ENCODE measurements at places on chromosomes 16 and 17. TPM values are rescaled to one million over a fixed set of nuclear protein-coding genes. Genes with fewer than 3 reads are reported as not detected.
A peak's percentile ranks its signal among the peaks of the same experiment; 100 is the strongest.

- H3K36me3 ChIP-seq, result no peaks in the 10 kb centered on the region
- DNase-seq, result no peak
- H3K27me3 ChIP-seq, result peaks cover 40% of the 10 kb centered on the region
- H3K27ac ChIP-seq, result no peak overlapping the region
- no peaks in the 10 kb centered on the region for H3K4me1 ChIP-seq
- H3K4me3 ChIP-seq, result no peak overlapping the region
Observed at GRCh38 chr17:6894206-6894528, 62.6 kb upstream of the TEKT1 start.

DNA sequence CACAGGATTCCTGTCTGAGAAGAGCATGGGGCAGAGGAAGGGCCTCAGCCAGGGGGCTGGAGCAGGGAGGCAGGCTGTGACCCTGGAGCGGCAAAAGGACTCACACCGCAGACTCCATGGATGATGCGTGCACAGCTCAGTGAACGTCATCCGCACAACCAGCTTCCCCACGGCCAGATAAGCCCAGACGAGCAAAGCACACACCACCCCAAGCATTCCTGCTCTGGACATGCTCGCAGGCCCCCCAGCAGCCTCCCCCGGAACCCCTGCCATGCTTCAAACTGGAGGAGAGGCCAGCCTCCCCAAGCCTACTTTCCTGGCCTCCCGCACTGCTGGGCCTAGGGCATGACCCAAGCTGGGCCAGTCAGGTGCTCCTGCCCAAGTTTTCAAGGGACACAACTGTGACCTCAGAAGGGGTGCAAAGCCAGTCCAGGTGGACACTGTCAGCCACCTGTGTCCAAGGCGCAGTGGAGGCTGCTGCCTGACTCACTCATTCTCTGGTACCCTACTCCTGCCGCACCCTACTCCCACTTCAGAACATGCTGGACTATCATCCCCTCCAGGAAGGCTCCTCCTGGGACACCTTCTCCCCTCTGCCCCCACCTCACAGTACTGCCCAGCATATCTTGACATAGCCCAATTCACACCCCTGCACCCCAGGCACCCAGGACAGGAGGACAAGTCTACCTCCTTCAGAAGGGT lies 4.8 kb downstream of the BCAR1 start:
- peaks cover 71% of the 10 kb centered on the region for H3K4me1 ChIP-seq
- no peak overlapping the region for H3K4me3 ChIP-seq
- DNase-seq, result no peak
- H3K27me3 ChIP-seq, result no peaks in the 10 kb centered on the region

DNA sequence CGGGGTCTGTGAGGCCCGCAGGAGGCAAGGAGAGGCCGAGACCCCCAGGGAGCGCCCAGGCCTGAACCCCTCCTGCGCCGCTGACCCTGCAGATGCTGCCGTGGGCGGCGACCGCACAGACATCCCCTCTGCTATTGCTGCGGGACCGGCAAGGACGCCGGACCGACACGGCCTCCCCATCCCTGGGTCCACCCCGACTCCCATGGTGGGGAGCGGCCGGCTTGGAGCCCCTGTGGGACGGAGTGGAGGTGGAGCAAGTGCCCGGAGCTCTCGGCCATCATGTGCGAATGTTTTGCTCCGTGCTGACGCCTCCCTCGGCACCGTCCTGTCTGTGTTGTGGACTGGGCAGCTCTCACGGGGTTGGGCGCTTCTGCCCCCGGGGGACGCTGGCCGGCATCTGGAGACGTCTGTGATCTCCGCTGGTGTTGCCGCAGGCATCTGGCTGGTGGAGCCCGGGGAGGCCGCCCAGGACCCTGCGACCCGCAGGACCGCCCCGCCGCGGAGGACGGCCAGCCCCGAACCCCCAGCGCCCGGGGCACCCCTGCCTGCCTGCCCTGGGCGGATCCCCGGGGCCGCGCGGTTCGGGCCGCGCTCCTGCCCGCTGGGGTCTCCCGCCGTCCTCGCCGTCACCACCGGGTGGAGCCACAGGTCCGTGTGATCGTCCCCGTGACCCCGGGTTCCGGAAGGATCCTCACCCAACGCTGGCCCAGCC lies 12.8 kb upstream of the GNG13 start:
- no peak overlapping the region for H3K27ac ChIP-seq
- H3K4me1 ChIP-seq, result no peaks in the 10 kb centered on the region
- no peak for DNase-seq
- H3K27me3 ChIP-seq, result peaks cover 61% of the 10 kb centered on the region
- no peak overlapping the region for H3K4me3 ChIP-seq

GRCh38 chr17:179066-179432 lies 2.4 kb downstream of the DOC2B start:
- H3K27ac ChIP-seq, result no peak overlapping the region
- no peak for DNase-seq
- H3K27me3 ChIP-seq, result peaks cover 27% of the 10 kb centered on the region
- H3K4me3 ChIP-seq, result no peak overlapping the region
- peaks cover 5% of the 10 kb centered on the region for H3K4me1 ChIP-seq
- H3K36me3 ChIP-seq, result no peaks in the 10 kb centered on the region

GRCh38 chr17:39751016-39751543 lies 13.3 kb downstream of the GRB7 start:
- no peak overlapping the region for H3K27ac ChIP-seq
- H3K27me3 ChIP-seq, result no peaks in the 10 kb centered on the region

- peak; percentile 75 for DNase-seq
- H3K36me3 ChIP-seq, result no peaks in the 10 kb centered on the region
- H3K27ac ChIP-seq, result peak overlapping the region; percentile 18
Observed at GRCh38 chr17:38674014-38674748, 576 bp downstream of the EPOP start.

- H3K4me3 ChIP-seq, result no peak overlapping the region
- peak overlapping the region; percentile 55 for H3K27ac ChIP-seq
- peaks cover 28% of the 10 kb centered on the region for H3K4me1 ChIP-seq
- DNase-seq, result no peak
Observed at GRCh38 chr17:4533523-4534504, 21.4 kb downstream of the MYBBP1A start.

- no peak for DNase-seq
- H3K36me3 ChIP-seq, result no peaks in the 10 kb centered on the region
- peaks cover 73% of the 10 kb centered on the region for H3K4me1 ChIP-seq
- no peaks in the 10 kb centered on the region for H3K27me3 ChIP-seq
- peak overlapping the region; percentile 50 for H3K4me3 ChIP-seq
Observed at GRCh38 chr17:78717431-78717980, 64.6 kb downstream of the CYTH1 start.

DNA sequence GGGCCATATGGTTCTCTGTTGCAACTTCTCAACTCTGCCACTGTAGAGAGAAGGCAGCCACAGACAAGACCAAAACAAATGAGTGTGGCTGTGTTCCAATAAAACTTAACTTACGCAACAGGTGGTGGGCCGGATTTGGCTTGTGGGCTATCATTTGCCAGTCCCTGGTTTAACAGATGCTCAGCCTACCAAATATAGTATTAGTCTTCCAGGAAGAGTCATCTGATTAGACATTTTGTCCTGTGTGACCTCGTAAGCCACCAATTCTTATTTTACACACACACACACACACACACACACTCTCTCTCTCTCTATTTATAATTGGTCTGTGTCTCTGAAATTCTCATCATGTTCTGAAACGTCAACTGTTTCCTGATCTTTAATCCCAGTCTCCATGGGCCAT lies 245.9 kb downstream of the XYLT1 start:
- no peak for DNase-seq
- H3K27ac ChIP-seq, result no peak overlapping the region

DNA sequence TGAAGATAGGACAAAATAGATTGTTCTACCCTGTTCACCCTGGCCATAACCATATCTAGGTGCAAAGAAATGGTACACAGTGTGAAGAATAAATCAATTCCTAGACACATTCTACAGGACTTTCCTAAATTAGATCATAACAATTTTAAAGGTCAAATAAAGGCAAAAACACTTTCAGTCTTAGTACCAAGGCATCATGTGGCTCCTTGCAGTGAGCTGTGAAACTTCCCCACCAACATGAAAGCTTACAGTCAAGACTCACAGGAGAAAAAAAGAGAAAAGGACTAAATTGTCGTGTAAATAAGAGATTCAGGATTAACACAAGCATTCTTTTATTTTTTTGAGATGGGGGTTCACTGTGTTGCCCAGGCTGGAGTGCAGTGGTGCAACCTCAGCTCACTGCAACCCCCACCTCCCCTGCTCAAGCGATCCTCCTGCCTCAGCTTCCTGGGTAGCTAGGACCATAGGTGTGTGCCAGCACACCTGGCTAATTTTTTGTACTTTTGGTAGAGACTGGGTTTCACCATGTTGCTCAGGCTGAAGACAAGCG lies 14.2 kb downstream of the NSMCE1 start:
- peaks cover 31% of the 10 kb centered on the region for H3K4me1 ChIP-seq
- no peaks in the 10 kb centered on the region for H3K27me3 ChIP-seq
- no peak overlapping the region for H3K4me3 ChIP-seq
- H3K36me3 ChIP-seq, result peaks cover 25% of the 10 kb centered on the region
- DNase-seq, result no peak
- peak overlapping the region; percentile 33 for H3K27ac ChIP-seq

RAB40B gene
- total RNA-seq, result 11.5 TPM

XYLT1 gene
- 12.1 TPM for total RNA-seq

CAVIN1 gene
- 342 TPM for total RNA-seq

All from upper lobe of right lung (tissue), 1 donor.